T-cell (primary cell): ENCODE measurements at places on chromosomes 6 and 20. TPM values are rescaled to one million over a fixed set of nuclear protein-coding genes. Genes with fewer than 3 reads are reported as not detected.

- no peak for DNase-seq
Observed at GRCh38 chr20:19867074-19867473, 109.0 kb downstream of the RIN2 start.

DNA sequence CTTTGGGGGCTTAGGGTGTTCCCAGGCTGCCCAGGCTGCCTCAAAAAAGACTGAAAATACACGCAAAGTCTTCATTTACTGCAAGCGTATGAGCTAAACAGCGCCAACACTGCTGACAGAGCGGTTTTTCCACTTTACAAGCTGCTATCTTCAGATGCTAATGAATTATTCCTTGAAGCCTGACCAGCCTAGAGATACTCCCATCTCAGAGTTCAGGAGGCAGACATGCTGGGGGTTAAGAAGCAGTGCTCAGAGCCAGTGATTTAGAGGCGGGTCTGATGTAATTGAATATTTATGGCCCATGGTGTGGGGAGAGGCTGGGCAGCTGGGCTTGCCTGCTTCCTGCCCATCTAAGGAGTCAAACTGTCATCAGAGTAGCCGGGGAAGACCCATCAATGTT, 241.4 kb downstream of the SLC24A3 start:
- DNase-seq: no peak

- no peak for DNase-seq
Observed at GRCh38 chr6:16493112-16493511, 254.7 kb downstream of the GMPR start.

- DNase-seq: no peak
Observed at GRCh38 chr6:106547601-106548453, 81.5 kb downstream of the RTN4IP1 start.

DNA sequence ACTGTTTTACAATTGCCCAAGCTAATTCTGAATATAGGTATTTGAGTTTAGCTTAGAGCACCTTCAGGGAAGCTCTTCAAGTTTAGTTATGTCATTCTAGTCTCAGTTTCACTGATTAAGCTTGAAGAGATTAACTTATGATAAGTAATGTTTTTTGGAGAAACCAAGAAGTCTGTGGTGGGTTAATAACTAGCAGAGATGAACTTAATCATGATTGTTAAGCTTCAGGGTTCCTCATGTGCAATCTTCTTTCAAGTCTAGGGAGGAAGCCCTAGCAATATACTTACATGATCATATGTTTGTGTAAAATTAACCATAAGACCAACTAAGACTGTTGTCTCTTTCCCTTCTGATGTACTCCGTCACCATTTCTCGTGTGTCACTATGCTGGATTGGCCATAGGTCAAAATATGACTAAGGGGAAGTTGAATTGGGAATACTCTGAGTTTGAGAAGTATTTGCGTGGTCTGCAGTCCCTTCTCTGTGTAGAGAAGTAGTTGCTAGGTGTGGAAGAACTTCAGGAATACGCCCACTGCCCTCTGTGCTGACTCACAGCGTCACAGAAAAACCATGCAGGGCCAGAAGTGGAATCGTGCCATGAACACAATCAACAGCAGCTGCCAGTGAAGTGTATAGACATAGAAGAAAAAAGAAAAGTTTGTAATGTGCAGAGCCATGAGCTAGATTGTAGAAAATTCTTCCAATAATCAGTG, 88.3 kb downstream of the SH3BGRL2 start:
- DNase-seq: no peak

DNA sequence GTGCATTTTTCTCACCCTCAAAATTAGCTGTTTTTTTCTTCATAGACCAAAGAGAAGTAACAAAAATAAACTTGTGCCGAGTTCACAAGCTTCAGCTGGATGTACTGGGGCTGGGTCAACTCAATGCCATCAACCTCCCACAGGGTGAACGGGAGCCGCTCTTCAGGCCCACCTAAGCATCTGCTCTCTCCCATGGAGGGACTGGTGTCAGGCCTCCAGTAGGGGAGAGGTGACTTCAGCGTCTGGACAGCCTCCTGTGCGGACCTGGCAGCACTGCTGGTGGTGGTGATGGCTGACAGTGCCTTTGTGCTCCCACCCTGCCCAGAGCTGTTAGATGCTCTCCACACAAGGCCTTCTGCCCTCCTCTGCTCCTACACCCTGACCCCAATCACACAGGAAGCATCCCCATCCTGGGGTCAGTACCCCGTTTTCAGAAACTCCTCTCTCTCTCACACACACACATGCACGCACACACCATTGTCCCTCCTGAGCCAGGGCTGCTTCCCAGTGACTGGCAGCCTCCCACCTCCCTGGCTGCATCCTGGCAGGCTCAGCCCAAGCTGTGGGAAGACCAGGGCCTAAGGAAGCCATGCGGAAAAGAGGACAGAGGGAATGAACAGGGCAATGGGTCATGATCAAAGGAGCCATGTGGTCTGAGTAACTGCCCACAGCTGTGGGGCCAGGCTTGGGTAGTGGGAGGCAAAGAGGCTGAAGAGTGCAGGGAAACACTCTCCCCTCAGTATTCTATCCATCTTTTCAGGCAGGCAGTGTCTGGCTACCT, 17.7 kb downstream of the CST8 start:
- no peak for DNase-seq

GRCh38 chr6:89044328-89045010, 36.1 kb upstream of the PNRC1 start:
- no peak for DNase-seq

The PTCRA gene
- total RNA-seq: not detected

The LSM14B gene
- total RNA-seq: 54.4 TPM
